ENCODE measurements at places on chromosomes 3 and 15. TPM values are rescaled to one million over a fixed set of nuclear protein-coding genes. Genes with fewer than 3 reads are reported as not detected.

Gene SCG5
- total RNA-seq, result 24.4 TPM

Gene USP50
- not detected for total RNA-seq

Gene FGF7
- total RNA-seq, result 162 TPM

Gene SEMA3B
- 3.1 TPM for total RNA-seq

Gene SKOR1
- 0.13 TPM for total RNA-seq

Gene SEMA5B
- not detected for total RNA-seq

Gene DUOXA2
- total RNA-seq, result not detected

Gene XIRP1
- not detected for total RNA-seq

Gene RPSA
- total RNA-seq, result 2,873 TPM

Gene HIGD2B
- not detected for total RNA-seq

Gene TTC14
- total RNA-seq, result 11.6 TPM

Gene CGNL1
- total RNA-seq, result 0.39 TPM

Gene PAK6
- not detected for total RNA-seq

Gene CCR8
- not detected for total RNA-seq

Gene STOML1
- total RNA-seq, result 9.7 TPM

Gene AGBL1
- total RNA-seq, result not detected

Gene TEX55
- not detected for total RNA-seq

Gene CEP19
- total RNA-seq, result 3.4 TPM

Gene DENND6A
- 9.8 TPM for total RNA-seq

Gene KPNA1
- total RNA-seq, result 27.2 TPM

Gene MESP1
- total RNA-seq, result 0.56 TPM

Gene SENP5
- 20.8 TPM for total RNA-seq

Gene SOX2
- total RNA-seq, result not detected

Gene ERC2
- 1.4 TPM for total RNA-seq

Gene TJP1
- total RNA-seq, result 56.1 TPM

Gene GOLGA6L9
- total RNA-seq, result 15.3 TPM

Gene DOCK3
- total RNA-seq, result under 0.01 TPM

Gene FOXB1
- not detected for total RNA-seq

All from epithelial cell of alveolus of lung (primary cell).